Effector CD4-positive, alpha-beta T cell (primary cell): ENCODE measurements at places on chromosomes 12 and 14.

GRCh38 chr12:114555451-114555850 lies 128.5 kb downstream of the TBX3 start:
- no peak for DNase-seq

GRCh38 chr12:19185262-19185929 lies 55.9 kb downstream of the PLEKHA5 start:
- no peak for DNase-seq

- no peak for DNase-seq
Measured at GRCh38 chr14:44041700-44042099, 465.4 kb downstream of the FSCB start.

DNA sequence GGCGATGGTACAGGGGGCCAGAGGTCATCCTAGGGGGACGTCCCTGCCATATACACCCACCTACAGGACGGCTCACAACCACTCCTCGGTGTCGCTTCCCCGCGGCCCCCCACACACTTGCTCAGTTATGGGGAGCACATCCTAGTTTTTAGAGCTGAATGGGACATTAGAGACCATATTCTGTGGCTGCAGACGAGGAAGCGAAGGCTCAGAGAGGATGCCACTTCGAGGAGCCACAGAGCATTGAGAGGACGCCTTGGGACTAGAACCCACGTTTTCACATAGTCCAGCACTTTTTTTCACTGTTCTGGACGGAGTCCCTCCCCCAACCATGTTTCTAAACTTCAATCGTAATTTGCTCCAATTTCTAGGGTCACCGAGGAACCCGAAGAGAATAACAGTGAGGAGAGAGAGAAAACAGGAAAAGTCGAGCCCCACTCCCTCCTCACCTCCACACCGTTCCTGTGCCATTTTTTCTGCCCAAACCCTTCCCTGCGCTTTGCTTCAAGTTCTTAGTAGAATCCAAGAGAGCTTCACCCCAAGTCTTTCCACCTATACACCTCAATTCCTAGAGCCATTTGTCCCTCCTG lies 641 bp upstream of the ASCL1 start:
- no peak for DNase-seq

DNA sequence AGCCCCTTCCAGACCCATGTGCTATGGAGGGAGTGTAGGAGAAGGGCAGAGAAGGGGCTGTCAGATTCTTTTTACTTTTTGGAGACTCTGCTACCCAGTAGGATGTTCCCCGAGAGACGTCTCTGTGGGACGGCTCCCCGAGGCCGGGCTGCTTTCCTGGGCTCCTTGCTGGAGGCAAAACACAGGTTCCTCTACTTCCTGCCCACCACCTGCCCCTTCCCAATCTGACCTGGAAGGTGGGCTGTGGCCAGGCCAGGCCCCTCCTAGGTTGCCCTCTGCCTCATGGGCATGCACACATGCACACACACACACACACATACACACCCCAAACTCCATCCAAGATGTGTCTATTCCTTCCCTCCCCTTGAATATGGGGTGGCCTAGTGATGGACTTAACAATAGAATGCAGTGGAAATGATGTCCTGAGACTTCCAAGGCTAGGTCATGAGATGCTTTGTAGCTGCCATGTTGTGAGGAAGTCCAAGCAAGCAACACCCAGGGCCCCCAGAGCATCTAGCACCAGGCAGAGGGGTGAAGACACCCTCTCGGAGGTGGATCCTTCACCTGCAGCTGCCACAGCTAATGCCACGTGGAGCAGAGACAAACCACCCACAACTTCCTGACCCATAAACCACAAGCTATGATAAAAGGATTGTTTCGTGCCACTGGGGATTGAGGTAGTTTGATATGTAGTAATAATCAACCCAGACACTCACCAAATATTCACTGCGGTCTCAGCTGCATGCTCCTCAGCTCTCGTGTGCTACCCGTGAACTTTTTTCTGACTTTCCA lies 1.6 kb upstream of the ASB2 start:
- peak; percentile 54 for DNase-seq

DNA sequence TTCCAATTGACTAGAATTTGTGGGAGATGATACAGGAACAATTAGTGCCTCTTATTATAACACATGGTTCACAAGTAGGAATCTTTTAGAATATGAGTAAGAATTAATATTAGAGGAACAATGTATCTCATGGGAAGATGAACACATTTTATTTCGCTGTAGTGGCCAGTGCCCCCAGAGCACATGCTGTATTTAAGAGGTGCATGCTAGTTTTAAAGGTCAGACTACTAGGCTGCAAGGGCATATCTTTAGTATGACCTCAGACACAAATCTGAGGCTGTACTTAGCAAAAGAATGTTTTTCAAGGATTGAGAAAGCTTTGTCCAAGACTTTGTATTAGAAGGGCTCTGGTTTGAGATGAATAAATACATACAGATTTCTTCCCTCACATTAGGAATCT lies 586.9 kb downstream of the CCER1 start:
- DNase-seq = no peak

GRCh38 chr14:22613736-22614239 lies 15.7 kb downstream of the ABHD4 start:
- no peak for DNase-seq

DNA sequence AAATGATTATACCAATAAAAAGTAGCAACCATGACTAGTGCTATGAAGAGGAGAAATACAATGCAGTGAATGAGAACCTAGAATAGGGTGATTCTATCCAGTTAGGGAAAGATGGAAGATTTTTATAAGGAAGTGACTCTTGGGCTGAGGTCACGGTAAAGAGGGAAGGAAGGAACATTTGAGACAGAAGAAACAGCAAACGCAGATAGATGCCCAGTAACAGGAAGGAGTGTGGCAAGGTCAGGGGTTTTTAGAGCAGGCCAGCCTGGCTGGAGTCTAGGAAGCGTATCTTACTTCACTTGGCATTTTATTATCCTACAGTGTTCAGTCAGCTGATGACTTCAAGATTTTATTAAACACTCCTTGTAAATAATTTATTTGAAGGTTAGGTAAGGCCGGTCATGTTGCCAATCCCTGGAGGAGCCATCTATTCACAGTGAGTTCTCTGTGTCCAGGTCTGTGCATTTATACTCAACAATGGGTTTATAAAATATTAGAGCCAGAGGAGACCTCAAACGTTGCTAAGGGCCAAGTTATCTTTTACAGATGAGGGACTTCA lies 170.6 kb downstream of the PRKCH start:
- DNase-seq = no peak

GRCh38 chr14:99254328-99255009 lies 17.5 kb downstream of the BCL11B start:
- no peak for DNase-seq

DNA sequence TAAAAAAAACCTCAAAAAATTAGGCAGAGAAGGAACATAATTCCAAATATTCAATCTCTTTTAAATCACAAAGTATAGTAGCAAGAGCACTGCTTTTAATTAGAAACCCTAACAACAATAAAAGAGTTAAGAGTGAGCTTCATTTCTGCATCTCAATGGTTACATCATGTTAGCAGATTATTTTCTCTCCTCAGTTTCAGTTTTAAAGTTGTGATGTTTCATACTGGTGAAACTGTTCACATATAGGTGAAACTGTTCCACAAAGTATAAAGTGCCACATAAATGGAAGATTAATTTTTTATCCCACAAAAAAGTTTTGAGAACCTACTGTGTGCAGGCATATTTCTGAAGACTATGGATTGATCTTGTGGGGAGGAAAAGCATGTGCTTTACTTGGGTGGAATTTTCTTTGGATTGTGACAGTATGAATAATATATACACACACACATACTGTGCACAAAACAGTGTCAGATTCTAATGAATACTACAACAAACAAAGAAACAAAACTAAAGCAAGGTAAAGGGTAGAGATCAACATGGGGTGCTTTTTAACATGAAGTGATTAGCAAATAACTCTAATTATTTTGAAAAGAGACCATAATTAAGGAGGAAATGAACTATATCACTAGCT lies 17.1 kb downstream of the LUM start:
- DNase-seq = no peak

GRCh38 chr12:109927622-109928021 lies 27.5 kb downstream of the TCHP start:
- DNase-seq = peak; percentile 12

- DNase-seq = no peak
Measured at GRCh38 chr12:107379852-107380567, 286.7 kb upstream of the CRY1 start.

- no peak for DNase-seq
Measured at GRCh38 chr12:120895532-120895931, 8.6 kb downstream of the SPPL3 start.

DNA sequence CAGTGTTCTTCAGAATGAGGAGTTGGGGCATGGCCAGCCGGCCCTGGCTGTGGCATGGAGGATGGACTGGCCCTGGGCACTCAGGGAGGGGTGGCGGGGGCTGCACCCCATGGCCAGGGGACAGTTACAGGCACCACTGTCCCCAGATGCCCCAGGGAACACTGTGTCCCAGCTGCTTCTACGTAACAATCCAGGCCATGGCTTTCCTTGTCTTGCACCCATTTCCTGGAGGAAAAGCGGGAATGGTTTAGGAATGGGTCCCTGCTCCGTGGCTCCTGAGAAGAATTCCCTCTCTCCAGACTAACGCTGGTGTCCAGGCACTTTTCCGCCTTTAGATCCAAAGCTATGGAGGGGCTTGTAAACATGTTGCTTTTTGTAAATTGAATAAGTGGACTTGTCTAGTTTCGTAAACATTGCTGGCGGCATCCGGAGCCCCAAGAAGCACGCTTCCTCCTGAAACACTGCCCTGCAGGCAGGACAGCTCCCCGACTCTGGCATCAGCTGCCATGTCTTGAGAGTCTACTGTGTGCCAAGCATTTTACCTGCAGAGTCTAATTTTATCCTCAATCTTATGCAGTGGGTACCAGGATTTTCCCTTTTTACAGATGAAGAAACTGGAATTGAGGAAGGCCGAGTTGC lies 238.3 kb downstream of the SLC41A2 start:
- no peak for DNase-seq
